ENCODE measurements at places on chromosomes 12 and 14. TPM values are rescaled to one million over a fixed set of nuclear protein-coding genes. Genes with fewer than 3 reads are reported as not detected.
A peak's percentile ranks its signal among the peaks of the same experiment; 100 is the strongest.

ITGA7 gene
- 7.8 TPM for total RNA-seq

GRCh38 chr12:67263471-67263870 lies 5.7 kb upstream of the CAND1 start:
- DNase-seq = no peak

DNA sequence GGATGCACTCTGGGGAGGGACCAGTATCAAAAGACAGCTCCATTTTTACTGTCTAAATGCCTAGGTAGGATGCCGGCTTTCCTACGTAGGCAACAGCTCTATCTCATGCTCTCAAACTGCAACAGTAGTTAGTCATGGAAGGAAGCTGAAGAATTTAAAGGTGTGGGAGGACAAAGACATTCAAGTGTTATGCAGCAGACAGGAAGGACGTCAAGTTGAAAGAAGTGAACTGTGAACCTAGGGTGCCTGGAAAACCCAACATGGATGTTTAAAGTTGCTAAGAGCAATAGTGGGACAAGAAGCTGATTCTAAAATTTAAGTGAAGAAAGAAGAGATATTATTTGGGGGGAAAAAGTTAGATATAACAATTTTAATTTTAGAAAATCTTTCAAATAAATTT lies 5.9 kb downstream of the SEC23A start:
- no peak for DNase-seq

ACSS3 gene
- total RNA-seq = not detected

DNA sequence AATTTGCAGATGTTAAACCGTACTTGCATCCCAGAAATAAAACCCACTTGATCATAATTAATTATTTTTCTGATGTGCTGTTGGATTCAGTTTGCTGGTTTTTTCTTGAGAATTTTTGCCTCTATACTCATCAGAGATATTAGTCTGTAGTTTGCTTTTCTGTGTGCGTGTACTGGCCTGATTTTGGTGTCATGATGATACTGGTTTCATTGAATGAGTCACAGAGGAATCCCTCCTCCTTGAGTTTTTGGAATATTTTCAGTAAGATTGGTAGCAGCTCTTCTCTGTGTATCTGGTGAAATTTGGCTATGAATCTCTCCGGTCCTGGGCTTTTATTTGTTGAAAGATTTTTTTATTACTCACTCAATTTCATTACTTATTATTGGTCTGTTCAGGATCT lies 100.4 kb upstream of the PMCH start:
- no peak for DNase-seq

DNA sequence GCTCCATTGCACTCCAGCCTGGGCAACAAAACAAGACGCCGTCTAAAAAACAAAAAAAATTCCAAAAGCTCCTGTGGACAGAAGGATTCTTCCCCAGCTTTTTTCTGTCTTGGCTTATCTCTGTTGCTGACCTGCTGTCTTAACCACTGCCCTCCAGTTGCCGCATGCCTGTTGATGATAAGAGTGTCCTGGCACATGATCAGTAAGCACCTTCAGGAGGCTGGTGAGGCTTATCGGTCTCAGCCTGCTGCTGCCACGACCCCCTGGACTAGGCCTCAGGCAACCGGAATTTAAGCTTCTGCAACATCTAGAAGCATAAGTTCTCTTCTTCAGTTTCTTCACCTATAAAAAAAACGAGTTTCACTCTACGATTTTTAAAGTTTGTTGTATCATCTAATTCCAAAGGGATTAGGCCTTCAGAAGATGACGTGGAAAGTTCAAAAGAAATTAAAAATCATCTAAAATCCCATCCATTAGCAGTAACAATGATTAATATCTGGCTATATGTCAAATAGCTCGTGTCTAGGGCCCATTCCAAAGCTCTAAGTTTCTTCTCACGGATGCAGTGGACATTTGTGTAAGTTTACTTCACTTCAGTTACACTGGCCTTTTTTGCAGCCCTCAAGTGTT lies 46.4 kb downstream of the RESF1 start:
- DNase-seq = no peak

DNA sequence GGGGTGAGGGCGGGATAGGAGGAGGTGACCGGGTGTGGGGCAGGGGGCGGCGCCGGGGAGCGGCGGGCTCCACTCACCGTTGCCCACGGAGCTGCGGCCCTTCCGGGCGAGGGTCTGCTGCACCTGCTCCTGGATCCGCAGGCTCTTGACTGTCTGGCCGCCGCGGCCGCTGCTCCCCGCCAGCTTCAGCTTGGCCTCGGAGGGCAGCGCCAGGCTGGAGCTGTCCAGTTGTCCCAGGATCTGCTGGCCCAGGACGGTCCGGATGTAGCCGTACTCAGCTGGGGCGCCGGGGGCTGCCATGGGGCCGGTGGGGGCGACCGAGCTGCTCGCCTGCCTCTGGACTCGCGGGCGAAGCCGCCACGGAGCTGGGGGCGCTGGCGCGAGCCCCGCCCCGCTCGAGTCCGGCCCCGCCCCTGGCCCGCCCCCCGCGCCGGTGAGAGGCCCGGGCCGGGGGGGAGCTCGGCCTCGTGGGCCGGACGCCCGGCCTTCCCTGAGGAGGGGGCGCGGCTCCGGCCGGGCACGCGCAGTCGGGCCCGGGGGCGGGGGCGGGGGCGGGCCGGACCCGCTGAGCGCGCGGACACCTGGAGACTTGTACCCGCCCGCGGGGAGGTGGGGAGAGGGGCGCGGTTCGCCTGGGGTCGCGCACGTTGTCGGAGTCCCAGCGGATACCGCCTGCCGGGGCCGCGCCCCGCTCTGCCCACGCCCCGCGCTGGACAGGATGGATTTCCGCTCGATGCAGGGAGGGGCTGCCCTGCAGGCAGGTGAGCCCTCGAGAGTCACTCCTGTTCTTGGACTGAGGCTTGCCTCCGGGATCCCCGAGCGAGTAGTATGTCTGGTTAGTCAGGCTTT lies at the start of gene PKP2:
TSS of gene PKP2 (minus strand) at position 346 of the 849 bp plus-strand sequence. CDS start at position 300, 46 bp downstream.
- peak; percentile 69 for DNase-seq

MBIP gene
- total RNA-seq = 13.4 TPM

DNA sequence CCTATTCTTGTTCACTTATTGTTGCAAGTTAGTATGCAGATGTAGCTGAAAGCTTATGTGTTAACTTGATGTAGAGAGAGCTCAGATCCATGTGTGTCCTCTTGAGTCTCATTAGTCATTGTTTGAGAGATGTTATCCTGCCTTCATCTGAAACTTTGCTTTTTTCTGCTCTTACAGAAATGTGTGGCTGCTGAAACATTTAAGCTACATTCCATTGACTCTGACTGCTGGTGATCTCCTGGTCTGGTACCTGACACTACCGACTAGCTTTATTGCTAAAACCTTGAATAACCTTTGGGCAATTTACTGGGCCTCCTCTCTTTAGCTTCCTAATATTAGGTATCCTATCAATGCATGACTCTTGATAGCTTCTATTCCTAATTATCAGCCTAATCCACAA lies 705.6 kb upstream of the FOXG1 start:
- no peak for DNase-seq

C12orf56 gene
- total RNA-seq = not detected

OR6S1 gene
- not detected for total RNA-seq

DNA sequence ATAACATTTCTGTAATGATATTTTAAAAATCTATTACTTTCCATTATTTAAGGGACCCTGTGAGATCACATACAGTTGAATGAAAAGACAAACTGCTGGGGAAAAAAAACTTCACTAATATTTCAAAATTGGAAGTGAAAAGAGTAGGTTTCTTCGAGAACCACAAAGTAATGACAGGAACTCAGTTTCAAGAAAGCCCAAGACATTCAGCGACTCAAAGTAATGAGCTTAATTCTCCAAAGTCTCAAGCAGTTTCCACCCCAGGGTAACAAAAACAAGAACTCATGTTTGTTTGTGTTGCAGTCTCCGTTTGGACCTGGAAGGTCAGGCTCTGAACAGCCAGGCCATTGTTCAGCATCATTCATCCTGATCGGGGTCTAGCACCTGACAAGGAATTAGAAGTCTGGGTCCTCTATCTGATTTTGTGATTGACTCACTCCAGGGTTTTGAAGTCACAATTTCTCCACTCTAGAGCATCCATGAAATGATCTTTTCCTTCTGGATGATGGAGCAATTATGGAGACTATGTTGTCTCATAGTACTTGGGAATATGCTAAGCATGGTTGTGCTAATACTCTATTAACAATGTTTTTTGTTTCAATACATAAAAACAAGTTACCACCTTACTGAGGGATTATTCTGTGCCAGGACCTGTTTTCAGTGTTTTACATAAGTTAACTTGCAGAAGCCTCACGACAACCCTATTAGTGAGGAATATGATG lies 126.9 kb downstream of the SLC25A21 start:
- DNase-seq = no peak

GRCh38 chr12:106118381-106119130 lies 20.2 kb downstream of the NUAK1 start:
- DNase-seq = no peak

DNA sequence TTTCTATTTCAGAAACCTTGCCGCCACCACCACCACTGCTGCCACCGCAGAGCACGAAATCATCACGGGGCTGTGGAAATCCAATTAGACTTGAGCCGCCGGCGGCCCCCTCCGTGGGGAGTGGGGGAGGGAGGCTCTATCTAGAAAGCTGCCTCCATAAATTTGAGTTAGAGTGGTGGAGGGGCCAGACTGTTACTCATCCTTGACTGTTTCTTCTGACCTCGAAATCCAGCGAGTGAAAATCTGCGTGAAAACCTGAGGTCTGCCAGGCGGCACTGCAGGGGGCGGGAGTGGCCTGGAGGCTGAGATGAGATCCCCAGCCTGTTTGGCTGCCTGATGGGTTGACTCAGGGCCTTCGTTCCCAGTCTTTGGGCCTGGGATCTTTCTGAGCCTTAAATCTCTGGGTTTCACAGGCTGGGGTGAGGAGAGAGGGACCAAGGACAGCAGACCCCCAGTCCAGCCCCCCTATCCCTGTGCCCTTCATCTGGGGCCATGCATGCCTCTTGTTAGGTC lies 29.9 kb downstream of the TSPAN9 start:
- peak; percentile 60 for DNase-seq

DNA sequence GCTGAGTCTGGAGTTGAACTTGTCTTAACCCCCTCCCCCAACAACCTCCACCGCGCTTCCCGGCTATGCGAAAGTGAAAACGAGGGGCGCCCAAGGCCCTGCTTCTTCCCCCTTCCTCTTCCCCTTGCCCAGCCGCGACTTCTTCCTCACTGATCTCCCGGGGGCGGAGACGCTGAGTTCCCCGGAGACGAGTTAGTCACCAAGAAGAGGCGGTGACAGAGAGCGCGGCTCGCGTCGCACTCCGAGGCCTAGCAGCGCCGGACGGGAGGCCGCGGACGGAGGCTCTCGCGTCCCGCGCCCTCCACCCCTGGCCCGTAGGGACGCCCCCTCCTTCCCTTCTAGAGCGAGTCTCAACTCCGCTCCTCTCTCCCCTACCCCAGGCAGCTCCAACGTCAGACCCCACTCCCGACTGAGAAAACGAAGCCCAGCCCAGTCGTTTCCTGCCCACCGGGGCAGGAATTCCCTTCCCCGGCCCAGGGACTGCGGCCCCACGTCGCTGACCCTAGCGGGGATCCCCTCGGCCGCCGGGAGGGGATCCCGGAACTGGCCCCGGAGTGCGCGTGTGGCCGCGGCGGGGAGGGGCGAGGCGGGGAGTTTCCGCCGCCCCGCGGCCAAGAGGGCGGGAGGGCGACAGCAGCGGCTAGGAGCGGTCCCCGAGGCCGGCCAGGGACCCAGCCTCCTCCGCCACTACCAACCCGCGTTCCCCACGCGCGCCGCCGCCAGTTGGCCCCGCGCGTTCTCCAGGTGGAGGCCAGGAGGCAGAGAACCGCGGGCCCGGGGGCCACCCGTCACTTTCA lies 1.4 kb downstream of the BAZ1A start:
- DNase-seq = peak; percentile 49

FBLN5 gene
- 8.6 TPM for total RNA-seq

DNA sequence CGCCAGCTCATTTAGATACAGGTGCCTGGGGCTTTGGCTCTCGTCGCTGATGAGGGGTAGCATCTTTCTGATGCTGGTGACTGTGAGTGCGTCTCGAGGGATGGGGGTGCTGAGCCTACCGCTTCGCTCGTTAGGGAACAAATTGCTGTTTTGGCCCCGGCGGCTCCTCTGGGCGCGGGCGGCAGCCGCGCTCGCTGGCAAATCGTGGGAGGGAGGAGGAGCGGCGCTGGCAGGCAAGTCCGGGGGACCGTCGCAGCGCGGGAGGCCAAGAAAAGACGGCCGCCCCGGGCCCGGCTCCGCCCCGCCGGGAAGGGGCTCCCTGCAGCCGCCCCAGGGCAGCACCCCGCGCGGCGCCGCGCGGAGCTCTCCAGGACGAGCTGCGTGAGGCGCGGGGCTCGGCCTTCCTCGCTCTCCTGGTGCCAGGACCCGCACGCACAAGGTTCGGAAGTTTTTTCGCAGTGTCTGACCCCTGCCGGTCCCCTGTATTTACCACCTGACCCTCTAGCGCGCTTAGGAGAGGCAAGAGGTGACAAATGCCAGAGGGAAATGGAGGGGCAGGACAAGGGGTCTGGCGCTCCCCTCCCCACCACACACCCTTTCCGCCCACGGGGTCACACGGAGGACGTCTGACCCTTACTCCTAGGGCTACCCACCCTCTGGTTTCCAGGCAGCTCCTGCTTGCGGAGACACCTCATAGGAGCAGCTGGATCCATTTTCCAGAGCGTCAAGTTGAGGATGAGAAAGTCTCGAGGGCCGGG lies 899 bp upstream of the KCNH3 start:
- DNase-seq = no peak

DNA sequence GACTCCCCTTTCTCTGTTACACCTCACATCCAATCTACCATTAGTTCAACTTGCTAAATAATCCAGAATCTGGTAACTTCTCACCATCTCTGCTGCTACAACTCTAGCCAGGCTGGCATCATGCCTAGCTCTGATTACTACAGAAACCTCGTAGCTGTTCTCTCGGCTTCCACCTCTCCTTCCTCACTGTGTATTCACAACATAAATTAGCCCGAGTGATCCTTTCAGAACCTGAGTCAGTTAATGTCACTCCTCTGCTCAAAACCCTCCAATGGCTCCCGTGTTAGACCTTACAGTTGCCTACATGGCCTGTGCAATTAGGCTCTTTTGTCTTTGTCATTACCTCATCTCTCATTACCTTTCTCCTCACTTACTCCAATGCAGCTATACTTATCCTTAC lies 139.4 kb downstream of the PDE3A start:
- no peak for DNase-seq

DNA sequence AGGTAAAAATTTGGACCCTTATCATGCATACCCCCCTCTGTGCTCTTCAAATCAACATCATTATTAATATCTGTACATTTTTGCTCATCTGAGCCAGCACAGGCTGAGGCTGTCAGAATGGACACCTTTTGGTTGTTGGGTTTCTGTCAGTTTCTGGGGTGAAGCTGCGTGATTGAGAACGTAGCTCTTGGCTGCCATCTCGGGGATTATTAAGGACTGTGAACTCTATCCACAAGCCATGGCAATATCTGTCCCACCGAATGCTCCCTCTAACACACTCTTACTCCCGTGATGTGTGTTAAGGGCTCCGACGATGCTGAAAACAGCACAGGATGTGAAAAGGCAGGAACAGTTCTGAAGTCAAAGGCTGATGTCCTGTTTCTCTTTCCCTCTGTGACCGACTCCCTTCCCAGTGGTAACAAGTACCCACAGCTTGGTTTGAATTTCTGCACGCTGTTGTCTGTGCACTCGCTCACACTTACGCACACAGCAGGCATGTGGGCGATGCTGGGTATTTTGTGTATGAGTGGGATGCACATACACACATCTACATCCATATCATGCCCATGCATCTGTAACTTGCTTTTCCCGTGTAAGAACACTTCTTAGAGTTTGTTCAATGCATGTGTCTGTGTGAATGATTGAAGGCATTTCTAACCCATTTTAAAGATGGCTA lies 405.6 kb downstream of the TMEM121 start:
- DNase-seq = peak; percentile 4

Measured in A172 (cell line).